ENCODE measurements at places on chromosomes 2 and 18.
A peak's percentile ranks its signal among the peaks of the same experiment; 100 is the strongest.

- DNase-seq = no peak
Measured at GRCh38 chr18:61198486-61198885, 134.7 kb upstream of the CDH20 start.

DNA sequence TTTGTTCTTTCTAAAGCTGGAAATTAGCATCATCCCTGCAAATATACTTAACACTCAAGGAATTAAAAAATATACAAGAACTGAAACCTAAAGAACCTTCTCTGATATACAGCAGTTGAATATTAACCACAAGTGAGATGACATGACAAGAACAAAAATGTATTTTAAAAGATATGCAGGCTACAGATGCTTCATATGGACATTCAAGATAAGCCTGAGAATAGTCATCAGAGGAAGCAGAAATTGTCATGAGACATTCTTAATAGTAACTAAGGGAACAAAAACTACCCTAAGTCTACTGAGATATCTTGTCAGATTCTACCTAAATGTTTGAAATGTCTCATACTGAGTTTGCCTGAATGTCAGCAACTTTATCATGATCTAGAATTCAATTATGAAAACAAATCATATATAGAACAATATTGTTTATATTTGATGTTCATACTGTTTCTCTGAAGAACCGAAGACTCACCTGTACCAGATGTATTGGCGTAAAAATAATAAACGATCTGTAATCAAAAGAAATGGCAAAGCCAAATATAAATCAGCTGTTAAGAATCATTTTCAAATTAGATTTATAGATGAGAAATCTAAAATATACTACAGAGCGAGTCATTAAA lies 4.7 kb downstream of the NBAS start:
- DNase-seq = no peak

DNA sequence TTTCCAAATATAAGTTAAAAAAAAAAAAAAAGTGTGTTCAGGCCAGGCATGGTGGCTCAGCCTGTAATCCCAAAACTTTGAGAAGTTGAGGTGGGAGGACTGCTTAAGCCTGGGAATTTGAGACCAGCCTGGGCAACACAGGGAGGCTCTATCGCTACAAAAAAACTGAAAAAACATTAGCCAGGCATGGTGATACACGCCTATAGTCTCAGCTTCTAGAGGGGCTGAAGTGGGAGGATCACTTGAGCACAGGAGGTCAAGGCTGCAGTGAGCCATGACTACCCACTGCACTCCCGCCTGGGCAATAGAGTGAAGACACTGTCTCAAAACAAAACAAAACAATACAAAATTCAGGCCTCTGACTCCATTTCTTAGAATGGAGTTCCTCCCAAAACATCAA lies 9.2 kb downstream of the USP37 start:
- DNase-seq = no peak

DNA sequence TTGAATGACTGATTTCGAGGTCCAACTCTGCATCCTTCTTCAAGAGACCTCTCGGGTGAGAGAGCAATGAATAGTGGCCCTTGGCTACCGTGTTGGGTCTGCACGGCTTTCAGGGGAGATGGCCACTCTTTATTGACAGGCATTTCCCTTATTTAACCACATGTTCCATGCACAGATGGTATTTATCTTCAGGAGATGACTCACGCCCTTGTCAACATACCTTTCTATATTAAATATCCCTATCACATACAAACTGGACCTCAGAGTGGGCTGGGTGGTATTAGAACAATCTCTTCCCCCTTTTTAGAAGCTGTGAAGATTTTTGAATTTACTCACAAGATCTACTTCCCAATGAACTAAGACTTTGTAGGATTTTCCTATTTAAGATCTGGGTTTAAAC lies 109.6 kb upstream of the CDC42EP3 start:
- DNase-seq = no peak

DNA sequence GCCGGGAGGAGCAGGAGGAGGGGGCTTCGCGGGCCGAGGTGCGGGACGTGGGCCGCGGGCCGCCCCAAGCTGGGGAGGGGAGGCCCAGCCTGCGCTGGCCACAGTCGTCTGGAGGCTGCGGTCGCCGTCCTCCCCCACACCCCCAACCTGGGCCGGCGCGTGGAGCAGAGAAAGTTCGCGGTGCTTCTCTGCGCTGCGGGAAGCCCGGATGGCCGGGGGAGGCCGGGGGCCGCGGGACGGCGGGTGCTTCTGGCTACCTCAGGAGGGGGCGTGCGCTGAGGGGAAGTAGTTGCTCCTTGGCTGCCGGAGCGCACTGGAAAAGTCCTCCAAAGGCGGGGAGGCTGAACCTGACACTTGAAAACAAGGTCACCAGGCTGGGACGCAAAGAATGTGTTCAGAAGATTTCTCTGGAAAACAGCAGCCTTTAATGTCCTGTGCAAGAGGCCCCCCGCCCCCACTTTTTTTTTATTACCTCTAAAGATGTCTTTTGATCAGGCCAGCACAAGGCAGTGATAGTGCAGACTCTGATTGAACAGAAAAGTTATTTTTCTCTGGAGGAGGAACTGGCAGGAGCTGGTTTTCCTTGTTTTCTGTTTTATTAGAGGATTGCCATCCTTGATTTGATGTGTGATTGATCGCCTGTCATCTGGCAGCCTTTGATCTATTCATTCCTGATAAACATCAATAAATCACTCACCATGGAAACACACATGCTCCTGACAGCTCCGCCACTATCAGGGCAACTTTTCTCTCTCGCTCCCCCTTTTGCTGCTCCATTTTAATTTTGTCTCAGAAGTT lies 1.6 kb downstream of the TSHZ1 start:
- DNase-seq = peak; percentile 40

DNA sequence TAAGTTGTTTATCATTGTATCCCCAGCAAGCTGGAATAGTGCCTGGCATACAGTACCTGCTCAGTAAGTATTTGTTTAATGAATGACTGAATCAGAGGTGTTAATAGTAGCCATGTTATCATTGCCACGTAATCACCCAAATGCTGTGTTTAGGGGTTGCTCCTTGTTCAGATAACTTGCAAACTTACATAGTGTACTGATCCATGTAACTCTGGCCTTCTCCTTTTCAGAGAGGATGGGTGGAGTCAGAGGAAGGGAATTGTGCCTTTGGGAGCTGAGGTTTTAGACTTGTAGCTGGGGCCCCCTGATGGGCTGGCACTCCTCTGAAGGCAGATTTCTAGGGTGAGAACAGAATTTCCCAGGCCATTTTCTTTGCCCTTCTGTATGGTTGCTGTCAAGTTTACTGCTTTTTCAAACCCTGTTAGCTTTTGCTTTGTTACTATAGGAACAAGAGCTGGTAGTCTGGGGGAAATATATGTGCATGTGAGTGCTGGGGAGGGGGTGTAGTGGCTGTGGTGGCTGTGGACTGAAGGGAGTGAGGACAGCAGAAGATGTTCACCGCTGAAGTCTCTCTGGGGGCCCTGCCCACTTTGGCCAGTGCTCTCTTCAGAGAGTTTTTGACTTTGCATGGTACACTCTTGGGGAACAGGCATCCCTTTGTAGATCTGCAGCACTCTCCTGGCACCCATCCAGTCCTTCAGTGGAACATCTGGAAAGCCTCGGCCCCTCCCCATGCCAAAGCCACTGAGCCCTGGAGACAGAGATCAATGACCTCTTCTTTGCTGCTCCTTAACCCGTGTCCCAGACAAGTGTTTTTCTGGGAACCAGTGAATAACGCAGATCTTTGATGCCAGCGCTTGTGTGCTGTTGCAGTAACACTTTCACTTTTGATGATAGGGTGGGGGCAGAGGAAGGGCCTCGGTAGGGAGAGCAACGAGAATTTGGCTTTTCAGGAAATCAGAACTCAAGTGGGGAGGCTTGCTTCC lies 209.0 kb downstream of the PRKCE start:
- DNase-seq = peak; percentile 28

DNA sequence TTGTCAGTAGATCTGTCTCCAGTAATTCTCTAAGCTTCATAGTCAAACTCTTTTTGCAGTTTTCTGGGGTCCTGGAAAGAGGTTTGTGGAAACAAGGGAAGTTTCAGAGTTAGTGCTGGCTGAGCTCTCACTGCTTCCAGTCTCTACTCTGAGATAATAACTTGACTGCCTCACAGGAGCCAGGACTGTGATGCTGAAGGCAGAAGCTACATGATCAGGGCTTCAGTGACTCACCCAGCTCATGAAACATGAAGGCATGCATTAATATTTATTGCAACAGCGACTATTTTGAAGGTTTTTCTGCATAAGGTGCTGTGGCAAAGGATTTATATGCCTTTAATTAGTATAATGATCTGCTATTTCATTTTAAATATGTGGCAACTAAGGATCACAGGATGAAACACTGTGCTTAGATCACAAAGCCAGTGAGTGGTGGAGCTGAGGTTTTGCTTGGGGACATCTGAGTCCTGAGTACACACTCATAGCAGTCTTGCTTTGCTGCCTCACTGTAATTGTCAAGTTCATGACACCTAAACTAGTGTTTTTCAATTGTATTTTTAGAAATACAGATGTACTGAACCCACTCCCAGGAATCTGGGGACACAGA lies 448.4 kb upstream of the GCFC2 start:
- no peak for DNase-seq

GRCh38 chr2:43412114-43412753 lies 183.6 kb downstream of the THADA start:
- DNase-seq = no peak

DNA sequence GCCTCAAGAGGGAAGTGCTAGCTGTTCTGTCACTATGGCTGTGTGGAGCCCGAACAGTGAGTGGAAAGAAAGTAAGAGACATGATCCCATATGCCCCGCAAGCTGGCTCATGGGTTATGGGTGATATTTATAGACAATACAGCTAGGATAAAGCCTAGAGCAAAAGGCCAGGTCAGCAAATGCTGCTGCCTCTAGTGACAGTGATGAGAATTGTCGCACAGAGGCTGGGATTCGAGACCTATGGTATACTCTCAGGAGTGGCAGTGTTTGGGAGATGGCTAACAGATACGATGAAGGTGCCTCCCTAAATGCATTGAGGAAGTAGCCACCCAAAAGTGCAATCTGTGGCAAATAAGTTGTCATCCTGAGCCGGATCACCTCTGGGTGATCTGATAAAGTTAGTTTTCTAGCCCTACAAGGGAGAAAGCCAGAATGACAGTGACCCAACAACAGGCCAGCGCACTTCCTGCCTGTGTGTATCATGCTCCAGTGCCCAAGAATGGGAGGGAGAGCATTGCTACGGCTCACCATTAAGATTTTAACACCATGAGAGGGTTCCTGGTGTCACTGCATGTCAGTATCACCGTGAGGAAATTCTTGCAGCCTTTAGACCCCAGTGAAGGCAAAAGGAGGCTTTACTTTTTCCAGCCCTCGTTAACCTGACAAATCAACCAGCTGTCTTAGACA lies 92.2 kb upstream of the TGFA start:
- DNase-seq = no peak

DNA sequence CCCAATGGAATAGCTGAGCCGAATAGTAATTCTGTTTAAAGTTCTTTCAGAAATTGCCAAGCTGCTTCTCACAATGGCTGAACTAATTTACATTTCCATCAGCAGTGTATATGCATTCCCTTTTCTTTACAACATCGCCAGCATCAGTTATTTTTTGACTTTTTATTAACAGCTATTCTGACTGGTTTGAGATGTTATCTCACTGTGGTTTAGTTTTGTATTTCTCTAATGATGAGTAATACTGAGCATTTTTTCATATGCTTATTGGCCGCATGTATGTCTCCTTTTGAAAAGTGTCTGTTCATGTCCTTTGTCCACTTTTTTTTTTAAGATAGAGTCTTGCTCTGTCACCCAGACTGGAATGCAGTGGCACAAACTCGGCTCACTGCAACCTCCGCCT lies 100.7 kb downstream of the C2orf74 start:
- no peak for DNase-seq

DNA sequence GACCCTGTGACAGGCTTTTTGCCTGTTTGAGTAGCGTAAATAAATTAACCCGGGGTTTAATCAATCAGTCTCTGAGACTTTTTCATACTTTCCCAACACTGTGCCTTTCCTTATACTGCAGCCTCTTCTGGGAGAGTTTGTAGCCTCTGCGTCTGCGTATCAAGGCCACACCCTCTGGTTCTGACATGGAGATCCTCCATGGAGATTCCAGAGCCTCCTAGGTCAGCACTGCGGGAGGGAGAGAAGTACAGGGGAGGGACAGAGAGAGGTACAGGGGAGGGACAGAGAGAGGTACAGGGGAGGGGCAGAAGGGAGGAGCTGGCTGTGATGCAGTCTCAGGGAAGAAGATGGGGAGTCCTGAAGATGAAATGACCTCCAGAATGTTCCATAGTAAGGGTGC lies 166.0 kb downstream of the ARL4C start:
- no peak for DNase-seq

DNA sequence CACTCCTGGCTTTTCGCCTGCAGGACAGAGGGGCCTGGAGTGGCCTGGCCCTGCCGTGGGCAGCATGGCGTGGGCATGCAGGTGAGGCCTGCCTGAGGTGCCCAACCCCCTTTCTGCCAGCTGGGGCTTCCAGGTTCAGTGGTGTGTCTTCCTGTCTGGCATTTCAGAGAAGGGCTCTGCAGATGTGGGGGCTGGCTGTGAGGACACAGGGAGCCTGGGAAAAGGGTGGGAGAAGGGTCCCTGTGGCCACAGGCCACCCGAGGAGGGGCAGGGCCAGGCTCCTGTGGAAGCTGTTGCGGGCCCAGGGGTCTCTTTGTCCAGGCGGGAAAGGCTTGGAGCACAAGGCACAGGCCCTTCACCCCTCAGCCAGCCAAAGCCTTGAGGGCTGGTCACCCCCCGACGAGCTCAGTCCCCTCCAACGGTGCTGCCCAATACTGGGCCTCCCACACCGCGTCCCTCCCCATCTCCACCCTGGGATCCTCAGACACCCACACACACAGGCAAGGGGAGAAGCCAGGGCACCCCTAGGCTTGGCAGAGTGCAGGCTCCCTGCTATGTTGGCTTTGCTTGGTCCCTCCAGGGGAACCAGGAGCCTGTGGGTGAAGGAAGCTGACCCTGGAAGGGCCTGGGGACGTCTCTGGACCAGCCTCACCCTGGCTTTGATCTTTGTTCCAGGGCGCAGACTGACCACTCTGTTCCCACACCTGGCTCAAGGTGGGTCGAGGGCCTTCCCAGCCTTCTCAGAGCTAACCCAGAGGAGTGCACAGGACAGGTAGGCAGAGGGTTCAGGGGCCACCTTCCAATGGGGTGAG lies 3.7 kb upstream of the AQP12A start:
- DNase-seq = no peak

GRCh38 chr2:88066543-88066942 lies 1.1 kb upstream of the SMYD1 start:
- DNase-seq = no peak

DNA sequence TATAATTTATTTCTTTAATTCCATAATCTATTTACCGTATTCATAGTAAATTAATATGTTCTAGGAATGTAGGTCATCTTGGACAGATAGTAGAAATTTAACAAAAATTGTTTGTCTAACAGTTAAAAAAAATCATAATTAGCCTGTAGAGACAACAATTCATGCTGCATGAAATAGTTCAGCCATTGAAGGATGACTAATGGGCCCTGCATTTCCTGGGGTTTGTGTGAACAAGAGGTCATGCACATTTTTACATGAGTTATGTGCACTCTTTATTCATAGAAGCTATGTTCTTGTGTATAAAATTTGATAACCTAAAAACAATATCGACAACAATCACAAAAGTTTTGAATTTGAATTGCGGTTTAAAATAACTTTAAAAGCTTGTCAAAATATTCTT lies 1663.6 kb downstream of the SUCLG1 start:
- no peak for DNase-seq

Measured in activated CD4-positive, alpha-beta memory T cell treated with anti-CD3 and anti-CD28 coated beads, Interleukin-2, amount 10 ng/mL, durations not matched to agents 7 days and 5 days (primary cell).